ENCODE measurements at places on chromosomes 2 and 18.

GRCh38 chr18:7666195-7666776 is 99.2 kb downstream of the PTPRM start:
- no peak for DNase-seq

GRCh38 chr2:114185501-114185900 is 256.9 kb upstream of the DPP10 start:
- no peak for DNase-seq

- DNase-seq, result no peak
These were observed 116.6 kb downstream of the GLI2 start for GRCh38 chr2:120852200-120852815.

- DNase-seq, result no peak
These were observed 49.4 kb downstream of the LONRF2 start for GRCh38 chr2:100272841-100273329.

GRCh38 chr2:109225170-109225782 is 96.3 kb downstream of the SH3RF3 start:
- DNase-seq, result no peak

- DNase-seq, result peak; percentile 32
These were observed 58.5 kb upstream of the MSH6 start for GRCh38 chr2:47724221-47724981.

GRCh38 chr18:3340682-3341097 is 78.8 kb downstream of the MYL12B start:
- no peak for DNase-seq

DNA sequence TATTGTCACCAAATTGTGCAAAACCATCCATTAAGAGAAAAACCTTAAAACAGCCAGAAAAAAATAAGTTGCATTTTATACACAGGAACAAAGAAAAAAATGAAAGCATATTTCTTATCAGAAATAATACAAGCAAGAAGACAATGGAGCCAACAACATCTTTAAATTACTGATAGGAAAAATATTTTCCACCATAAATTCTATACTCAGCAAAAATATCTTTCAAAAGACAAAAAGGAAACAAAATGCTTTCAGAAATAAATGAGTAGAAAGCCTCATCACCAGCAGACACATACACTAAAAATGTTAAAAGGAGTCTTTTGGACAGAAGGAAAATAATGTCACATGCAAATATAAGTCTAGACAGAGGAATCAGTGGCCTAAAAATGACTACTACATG is 106.4 kb upstream of the TRIB2 start:
- DNase-seq, result no peak

GRCh38 chr2:142602418-142602989 is 275.0 kb upstream of the KYNU start:
- no peak for DNase-seq

DNA sequence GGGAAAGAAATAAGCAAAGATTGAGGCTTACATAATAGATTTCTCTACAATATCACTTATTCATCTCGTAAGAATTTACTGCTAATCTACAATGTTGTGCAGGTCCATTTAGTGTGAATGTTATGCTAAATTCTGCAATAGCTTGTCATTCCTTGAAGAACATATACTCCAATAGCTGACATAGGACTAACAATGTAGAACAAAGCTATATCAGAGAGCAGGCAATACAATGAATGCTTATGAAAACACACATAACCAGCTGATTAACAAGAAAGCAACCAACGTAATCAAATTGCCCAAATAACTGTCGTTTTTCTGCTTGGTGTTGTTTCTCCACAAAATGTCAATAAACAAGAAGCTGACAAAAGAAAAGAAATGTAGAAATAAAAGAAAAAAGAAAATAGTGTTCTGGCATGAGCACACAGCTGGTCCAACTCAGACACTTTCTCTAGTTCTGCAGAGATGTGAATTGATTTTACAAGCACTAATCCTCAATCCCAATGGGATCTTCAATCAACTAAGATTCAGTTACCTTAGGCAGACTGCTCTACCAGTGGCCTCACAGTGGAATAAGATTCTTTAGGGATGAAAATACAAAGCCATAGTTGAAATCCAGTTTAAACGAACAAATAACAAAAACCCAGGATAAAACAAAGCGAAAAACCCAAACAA is 1024.7 kb upstream of the PIK3C3 start:
- no peak for DNase-seq

GRCh38 chr2:197266477-197266876 is 44.1 kb downstream of the ANKRD44 start:
- DNase-seq, result no peak

- peak; percentile 55 for DNase-seq
These were observed 143.7 kb downstream of the TPO start for GRCh38 chr2:1556776-1557466.

DNA sequence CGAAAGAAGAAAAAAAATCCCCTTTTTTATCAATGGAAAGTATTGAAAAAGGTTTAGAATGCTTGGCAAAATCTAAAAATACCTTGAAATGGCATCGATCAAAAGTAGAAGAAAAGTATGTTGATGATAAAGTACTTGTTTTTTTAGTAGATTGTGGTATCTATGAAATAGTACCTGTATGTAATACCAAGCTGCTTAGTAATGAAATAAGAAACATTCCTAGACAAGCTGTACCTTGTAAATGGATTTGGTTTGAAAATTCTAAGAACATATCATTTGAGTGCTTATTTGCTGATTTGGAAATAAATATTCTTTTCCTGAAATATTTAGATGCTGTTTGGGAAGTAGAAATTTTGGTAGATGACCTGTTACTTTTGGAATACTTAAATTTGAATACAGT is 18.4 kb downstream of the TDRD15 start:
- DNase-seq, result no peak

- peak; percentile 68 for DNase-seq
These were observed 163.2 kb downstream of the INSIG2 start for GRCh38 chr2:118251427-118251826.

- DNase-seq, result no peak
These were observed 6.4 kb downstream of the SLC8A1 start for GRCh38 chr2:40445467-40445866.

GRCh38 chr2:216694082-216694825 is 1.1 kb downstream of the IGFBP5 start:
- peak; percentile 84 for DNase-seq

DNA sequence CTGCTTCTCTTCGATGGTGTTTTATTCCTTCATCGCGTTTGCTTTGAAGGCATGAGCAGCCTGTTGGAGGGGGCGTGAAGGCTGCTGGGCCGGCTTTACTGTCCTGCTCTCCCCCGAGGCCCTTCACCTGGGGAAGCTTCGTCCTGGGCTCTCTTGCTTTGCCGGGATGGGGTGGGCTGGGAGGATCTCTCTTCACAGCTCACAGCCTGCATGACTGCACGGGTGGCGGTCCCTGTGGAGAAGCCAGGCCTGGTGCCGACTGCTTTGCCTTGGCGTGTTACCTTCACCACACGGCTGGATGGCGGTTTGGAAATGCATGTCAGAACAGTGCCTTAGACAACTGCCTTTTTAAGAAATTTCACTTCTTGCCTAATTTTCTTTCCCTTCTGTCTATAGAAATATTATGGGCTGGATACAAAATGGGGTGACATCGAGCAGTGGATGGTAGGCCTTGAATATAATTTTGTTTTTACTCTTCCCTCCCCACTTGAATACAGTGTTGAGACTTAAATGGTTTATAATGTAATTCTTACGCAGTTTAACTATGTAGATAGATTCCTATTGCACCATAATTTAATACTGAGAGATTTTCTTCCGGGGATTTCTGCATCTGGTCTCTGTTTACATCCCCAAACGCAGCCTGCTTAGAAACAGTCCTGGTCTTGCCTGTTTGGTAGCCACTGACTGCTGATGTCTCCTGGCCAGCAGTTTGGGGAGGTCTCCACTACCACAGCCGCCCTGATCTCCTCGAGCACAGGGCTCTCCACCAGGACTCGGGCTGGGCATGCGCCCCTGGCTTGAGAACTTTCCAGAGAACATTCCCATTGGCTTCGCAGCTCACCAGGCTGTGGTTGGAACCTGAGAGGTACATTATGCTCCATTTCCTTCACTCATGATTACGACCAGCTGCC is 81.0 kb upstream of the RBM44 start:
- peak; percentile 33 for DNase-seq

DNA sequence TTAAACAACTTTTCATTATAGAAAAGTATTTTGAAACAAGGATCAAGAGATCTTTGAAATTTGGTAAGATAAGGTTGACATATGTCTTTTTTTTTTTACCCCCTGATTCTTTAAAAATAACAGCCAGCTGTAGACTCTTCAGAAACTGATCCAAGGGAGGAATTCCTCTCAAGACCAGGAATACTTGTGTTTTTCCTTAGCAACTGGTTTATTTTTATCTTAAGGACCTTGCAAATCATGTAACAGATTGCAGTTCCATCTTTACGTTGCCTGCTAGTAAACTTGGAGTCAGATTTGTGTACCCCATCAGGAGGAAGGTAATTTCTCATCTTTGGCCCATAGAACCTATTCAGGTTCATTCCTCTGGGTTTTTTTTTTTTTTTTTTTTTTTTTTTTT is 71.6 kb downstream of the BOLA3 start:
- DNase-seq, result no peak

DNA sequence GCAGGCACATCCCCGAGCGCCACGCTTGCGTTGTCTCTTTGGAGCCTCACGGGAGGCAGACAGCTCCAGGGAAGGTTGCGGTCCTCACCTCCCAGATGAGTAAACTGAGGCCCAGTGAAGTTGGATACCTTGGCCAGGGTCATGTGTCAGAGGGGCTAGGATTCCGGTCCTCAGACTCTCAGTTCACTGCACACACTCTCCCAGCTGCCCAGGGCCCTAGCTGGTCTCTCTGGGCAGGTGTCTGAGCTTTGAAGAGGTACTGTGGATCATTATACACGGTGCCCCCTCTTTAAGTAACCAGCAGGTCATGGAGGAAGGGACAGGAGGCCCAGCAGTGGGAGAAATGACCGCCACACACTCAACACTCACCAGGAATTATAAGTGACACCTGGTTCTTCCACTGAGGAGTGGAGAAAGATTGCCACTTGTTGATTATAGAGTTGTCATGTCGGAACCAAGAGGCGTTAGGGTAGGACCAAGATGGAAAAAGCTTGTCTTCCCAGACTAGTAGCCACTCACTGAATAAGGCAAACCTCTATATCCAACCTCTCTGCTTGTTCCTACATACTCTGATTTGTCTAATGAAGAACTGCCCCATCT is 588 bp downstream of the TMEM214 start:
- DNase-seq, result no peak

DNA sequence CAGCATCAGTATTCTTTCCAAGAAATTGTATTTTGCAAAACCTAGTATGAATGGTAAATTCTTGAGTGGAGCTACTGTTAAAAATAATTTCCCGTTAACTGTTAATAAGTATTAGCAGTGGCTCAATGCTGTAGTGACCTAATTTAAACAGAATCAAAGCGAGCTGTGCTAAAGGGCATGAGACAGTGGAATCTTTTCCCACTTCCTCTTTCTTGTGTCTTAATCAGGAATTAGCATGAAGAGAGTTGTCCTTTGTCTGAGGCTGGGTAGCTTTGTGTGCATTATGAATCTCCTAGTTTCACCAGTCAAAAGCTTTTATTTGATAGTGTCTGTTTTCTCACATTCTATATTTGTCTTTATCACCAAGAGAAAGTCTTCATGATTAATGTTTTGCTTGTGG is 298.8 kb upstream of the GCFC2 start:
- no peak for DNase-seq

GRCh38 chr18:26356045-26356785 is 130.0 kb downstream of the TAF4B start:
- DNase-seq, result no peak

- no peak for DNase-seq
These were observed 37.1 kb downstream of the BOK start for GRCh38 chr2:241595600-241596140.

GRCh38 chr2:152740743-152741328 is 22.4 kb downstream of the ARL6IP6 start:
- DNase-seq, result no peak

Measured in kidney (tissue), 22 donors.